ENCODE measurements at places on chromosomes 1 and 21.

DNA sequence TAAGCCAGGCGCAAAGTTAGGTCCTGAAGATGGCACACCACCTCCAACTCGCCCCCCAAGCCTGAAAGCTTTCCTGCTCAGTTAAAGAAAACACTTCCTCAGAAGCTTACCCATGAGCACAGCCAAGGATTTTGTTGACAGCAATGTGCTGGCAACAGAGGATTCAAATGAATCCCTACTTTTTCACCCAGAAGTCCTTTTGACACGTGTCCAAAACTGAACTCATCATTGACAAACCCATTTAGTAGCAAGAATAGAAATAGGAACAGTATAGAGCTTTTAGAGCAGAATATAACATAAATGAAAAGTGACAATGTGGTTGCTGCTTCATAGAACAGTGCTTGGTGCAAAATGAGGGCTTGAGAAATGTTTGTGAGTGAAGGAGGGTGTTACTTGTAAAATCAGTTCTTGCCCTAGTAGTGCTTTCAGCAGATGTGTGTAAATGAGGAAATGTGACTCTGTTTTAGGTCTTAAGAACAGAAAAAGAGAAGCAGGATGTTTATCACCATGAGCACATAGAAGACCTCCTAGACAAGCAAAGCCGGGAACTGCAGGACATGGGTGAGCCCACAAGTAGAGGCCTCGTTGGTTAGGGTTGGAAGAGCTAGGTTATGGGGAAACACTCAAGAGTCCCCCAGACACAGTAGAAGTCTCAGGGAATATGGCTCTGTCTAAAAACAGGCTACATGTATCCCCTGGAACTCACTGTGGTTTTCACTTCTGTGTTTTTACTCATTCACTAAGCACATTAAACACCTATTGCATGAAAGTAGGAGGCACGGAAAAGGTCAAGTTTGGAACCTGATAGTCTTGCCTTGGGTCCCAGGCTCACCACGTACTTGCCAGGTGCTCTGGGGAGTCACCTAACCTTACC lies 48.6 kb upstream of the TMEM125 start:
- DNase-seq, result peak; percentile 69

GRCh38 chr1:194117582-194117981 lies 931.2 kb upstream of the B3GALT2 start:
- DNase-seq, result no peak

GRCh38 chr1:230120921-230121381 lies 53.9 kb downstream of the GALNT2 start:
- DNase-seq, result no peak

- DNase-seq, result no peak
These were observed 116.8 kb upstream of the ATP1A1 start for GRCh38 chr1:116256286-116256649.

DNA sequence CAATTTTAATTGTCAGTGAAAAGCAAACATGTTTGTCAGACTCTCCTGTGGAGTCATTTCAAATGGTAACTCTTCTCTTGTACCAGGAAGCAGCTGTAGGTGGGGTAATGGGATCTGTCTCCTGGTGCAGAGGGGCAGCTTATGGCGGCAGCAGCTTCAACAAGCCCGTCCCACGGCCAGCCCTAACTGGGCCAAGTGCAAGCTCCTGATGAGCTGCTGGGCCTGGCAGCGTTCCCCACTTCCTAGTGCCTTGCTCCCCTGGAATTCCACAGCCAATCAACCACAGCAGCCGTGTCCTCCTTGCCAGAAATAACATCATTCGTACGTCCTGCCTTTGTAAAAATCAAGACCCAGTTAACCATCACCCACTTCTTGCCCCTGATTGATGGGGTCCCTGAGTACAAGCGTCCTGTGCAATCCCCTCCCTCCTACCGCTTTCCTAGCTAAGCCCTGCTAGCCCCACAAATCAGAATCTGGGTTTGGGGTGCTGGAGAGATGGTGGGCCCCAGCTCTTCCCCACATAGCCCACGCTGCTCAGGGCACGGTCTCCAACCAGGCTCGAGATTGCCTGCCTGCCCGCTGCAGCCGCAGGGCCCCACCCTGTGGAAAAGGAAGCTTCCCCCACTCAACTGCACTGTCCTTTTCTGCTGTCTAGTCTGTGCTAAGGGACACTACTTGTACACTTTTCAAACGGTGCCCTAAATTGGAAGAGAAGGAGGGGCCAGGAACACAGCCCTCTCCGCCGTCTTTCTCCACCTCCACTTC lies 61.2 kb downstream of the TOR1AIP2 start:
- no peak for DNase-seq

GRCh38 chr1:29123053-29123886 lies 433 bp downstream of the TMEM200B start:
- no peak for DNase-seq

- no peak for DNase-seq
These were observed 24.1 kb upstream of the NFASC start for GRCh38 chr1:204846546-204846945.

DNA sequence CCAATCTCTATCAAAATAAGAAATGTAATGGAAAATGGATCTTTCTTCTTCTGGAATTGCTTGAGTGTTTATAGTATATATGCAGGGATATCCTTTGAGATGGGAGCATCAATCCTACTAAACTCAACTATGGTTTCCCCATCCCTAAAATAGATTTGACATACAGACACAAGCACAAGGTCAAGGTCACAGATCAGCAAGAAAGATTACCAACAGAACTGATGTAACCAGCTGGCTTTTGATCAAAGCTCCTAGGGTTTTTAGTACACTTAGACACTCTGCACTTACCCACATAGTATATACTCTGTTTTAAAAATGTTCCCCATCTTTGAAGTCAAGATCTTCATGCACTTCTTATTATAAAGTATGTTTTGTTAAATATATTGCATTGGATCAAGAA lies 85.5 kb downstream of the NRIP1 start:
- DNase-seq, result no peak

DNA sequence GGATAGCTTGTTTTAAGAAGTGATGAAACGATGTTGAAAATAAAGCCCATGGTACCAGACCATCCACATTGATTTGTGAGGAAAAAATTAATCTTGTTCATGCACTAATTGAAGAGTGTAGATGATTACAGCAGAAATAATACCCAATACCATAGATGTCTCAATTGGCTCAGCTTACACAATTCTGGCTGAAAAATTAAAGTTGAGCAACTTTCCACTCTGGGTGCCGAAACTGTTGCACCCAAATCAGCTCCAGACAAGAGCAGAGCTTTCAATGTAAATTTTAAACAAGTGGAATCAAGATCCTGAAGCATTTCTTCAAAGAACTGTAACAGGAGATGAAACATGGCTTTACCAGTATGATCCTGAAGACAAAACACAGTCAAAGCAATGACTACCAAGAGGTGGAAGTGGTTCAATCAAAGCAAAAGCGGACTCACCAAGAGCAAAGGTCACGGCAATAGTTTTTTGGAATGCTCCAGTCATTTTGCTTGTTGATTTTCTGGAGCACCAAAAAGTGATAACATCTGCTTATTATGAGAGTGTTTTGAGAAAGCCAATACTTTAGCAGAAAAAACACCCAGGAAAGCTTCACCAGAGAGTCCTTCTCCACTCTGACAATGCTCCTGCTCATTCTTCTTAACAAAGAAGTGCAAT lies 16.1 kb upstream of the KCNA3 start:
- no peak for DNase-seq

All from GM10248 (cell line).